CD8-positive, alpha-beta memory T cell (primary cell): ENCODE measurements at places on chromosomes 6 and 20. TPM values are rescaled to one million over a fixed set of nuclear protein-coding genes. Genes with fewer than 3 reads are reported as not detected.

GRCh38 chr20:43570496-43570895 is 11.7 kb downstream of the SGK2 start:
- DNase-seq, result no peak

DNA sequence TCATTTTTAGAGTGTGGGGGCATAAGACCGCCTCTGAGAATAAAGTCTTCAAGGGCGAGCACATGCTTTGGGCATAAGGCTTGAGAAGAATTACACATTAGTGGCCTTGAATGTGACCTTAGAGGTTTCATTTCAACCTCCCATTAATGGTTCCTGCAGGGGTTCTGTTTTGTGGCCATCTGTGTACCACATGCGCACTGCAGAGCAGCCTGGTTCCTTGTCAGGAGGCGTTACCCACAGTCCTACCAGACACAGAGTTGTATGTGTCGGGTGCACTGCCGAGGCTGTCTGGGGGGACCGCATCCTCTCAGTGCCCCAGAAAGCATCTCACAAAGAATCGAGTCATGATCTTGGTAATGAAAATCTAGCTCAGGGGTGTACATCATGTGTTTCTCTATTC is 115.7 kb downstream of the B3GAT2 start:
- no peak for DNase-seq

DNA sequence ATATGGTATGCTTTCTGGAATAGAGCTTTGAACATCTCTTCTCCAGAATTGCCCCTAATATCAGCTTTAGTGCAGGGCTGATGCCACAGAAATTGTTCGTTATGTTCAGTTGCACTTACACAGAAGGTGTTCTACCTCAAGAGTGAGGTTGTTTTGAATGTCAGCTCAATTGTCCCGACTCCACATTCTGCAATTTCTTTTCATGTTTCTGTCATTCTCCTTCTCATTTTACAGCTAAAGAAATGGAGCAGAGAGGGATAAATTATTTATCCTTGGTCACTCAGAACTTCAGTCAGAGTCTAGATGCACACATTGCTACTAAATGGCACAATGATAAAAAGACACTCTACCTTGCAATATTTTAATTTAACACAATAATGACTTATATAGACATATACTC is 137.0 kb upstream of the CCN2 start:
- no peak for DNase-seq

DNA sequence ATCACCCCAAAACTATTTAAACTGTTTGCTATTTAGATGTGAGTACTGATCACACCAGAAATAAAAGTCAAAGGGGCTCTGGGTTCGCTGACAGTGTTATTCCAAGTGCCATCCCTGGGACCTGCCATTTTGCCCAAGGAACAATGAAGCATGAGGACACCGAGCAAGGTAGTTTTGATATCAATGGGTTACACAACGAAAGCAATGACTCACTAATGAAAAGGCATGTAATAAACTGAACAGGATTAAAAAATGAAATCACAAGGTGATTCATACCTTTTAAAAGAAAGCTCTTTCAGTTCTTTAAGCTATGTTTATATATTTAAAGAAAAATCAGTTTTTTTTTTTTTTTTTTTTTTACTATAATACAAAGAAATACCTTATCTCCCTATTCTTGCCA is 102.0 kb downstream of the HS3ST5 start:
- no peak for DNase-seq

- no peak for DNase-seq
Observed at GRCh38 chr6:168007592-168008338, 10.3 kb downstream of the KIF25 start.

DNA sequence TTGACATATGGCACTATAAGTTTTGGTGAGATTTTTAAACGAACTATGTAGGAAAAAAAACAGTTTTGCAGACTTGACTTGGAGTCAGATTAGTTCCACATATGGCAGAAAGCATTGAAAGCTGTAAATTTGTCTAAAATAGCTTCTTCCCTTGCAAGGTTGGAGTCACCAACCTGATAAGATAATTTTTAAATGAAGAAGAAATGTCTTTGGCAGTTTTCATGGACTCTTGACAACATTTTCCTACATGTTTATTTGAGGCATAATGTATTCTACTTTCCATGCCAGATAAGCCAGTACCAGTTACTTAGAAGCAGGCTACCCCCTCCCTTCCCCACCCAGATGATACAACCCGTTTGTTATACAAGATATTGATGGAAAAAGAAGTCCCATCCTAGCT is 5.2 kb downstream of the KLHL32 start:
- no peak for DNase-seq

Gene POM121L2
- total RNA-seq, result not detected

GRCh38 chr6:28657769-28658465 is 132.2 kb downstream of the GPX5 start:
- no peak for DNase-seq

GRCh38 chr6:31009731-31010130 is 543 bp upstream of the MUC22 start:
- no peak for DNase-seq

- no peak for DNase-seq
Observed at GRCh38 chr6:14620522-14620921, 502.9 kb downstream of the CD83 start.
